ENCODE measurements at places on chromosomes 3 and 15.

DNA sequence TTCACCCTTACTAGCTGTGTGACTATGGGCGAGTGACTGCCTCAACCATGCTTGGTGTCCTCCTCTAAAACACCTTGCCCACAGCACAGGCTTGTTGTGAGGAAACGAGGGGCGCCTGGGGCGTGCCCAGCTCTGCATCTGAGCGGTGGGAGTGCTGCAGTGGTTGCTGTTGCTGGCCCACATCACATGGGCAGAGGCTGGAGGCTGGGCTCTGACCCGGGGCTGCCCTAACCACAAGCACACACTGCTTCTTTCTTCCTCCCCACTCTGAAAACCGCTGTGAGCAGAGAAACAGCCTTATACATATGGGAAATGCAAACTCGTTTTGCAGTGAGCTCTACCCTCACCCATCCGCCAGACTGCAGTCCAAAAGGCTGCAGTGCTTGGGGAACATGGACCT, 74.8 kb upstream of the RPL32 start:
- H3K4me1 ChIP-seq, result no peaks in the 10 kb centered on the region
- H3K36me3 ChIP-seq, result peaks cover 30% of the 10 kb centered on the region
- H3K4me3 ChIP-seq, result no peak overlapping the region

GRCh38 chr15:71312731-71313460, 197.6 kb downstream of the THSD4 start:
- H3K36me3 ChIP-seq, result peaks cover 14% of the 10 kb centered on the region
- DNase-seq, result no peak
- no peak overlapping the region for H3K27ac ChIP-seq
- no peak overlapping the region for H3K4me3 ChIP-seq
- peaks cover 3% of the 10 kb centered on the region for H3K27me3 ChIP-seq

DNA sequence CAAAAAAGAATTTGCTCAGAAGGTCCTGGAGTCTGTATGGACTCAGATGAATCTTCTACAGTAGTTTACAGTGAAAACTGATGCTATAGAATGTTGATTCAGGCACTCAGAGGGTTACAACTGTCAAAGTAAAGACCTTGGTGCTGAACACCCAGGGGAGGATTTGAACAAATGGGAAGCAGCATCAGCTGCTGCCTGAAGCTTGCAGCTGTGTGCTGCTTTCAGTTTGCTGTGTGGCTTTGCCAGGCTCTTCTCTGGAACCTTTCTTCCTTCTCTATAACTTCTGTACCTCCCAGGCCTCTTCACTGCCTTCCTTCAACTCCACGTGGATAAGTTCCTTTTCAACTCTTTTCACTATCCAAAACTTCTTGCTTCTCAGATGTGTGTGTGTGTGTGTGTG, 214.2 kb downstream of the GRM7 start:
- no peak for DNase-seq
- H3K4me3 ChIP-seq, result no peak overlapping the region
- H3K27ac ChIP-seq, result no peak overlapping the region

DNA sequence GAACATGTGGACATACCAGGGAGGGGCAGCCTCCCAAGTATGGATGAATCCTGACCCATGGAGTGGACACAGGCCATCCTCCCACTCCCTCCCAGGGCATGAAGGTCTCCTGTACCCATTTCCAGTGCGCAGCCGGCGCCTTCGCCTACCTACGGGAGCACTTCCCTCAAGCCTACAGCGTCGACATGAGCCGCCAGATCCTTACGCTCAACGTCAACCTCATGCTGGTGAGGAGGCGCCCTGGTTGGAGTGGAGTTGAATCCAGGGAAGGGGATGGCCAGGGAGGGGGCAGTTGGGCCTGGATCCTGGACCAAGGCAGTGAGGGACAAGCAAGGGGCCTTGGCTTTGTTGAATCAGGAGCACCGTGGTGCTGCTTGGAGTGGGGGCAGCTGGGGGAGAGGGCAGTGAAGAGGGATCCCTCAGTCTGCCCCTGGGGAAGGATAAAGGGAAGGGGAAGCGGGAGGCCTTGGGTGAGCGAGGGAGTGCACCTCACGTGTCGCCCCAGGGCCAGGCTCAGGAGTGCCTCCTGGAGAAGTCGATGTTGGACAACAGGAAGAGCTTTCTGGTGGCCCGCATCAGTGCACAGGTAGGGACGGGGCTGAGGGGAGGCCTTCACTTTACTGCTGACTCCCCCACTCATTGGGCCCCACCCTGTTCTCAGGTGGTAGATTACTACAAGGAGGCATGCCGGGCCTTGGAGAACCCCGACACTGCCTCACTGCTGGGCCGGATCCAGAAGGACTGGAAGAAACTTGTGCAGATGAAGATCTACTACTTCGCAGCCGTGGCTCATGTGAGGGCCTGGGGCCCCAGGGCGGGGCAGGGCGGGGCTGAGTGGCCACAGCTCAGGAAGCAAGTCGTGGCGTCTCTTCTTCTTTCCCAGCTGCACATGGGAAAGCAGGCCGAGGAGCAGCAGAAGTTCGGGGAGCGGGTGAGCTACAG, 25.3 kb downstream of the PTPN23 start:
- H3K27me3 ChIP-seq, result no peaks in the 10 kb centered on the region
- no peak overlapping the region for H3K27ac ChIP-seq
- H3K4me1 ChIP-seq, result no peaks in the 10 kb centered on the region
- H3K4me3 ChIP-seq, result no peak overlapping the region
- peaks cover 12% of the 10 kb centered on the region for H3K36me3 ChIP-seq
- DNase-seq, result no peak

- H3K4me3 ChIP-seq, result no peak overlapping the region
- peaks cover 4% of the 10 kb centered on the region for H3K27me3 ChIP-seq
- H3K4me1 ChIP-seq, result peaks cover 17% of the 10 kb centered on the region
- no peak for DNase-seq
These were observed 317.6 kb upstream of the CTDSPL start for GRCh38 chr3:37544105-37544504.

GRCh38 chr15:84924077-84924731, 39.7 kb downstream of the SLC28A1 start:
- DNase-seq, result no peak
- H3K4me3 ChIP-seq, result no peak overlapping the region
- no peaks in the 10 kb centered on the region for H3K27me3 ChIP-seq
- H3K27ac ChIP-seq, result no peak overlapping the region
- no peaks in the 10 kb centered on the region for H3K36me3 ChIP-seq
- peaks cover 56% of the 10 kb centered on the region for H3K4me1 ChIP-seq

DNA sequence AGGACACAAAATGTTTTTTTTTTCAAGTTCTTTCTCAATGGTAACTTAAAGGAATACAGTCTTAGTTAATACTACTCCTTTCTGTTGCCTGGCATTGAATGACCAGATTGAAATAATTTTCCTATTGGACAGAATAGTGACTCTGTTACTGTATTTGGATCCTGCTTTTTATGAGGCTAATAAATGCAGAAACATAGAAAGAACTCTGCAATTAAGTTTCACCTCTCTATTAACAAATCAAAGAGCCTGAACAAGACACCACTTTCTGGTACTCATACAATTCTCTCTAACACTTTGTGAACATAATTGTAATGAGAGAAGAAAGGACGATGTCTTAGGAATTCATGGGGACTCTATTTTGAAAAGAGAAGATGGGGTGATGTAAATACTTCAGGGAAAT, 308.4 kb upstream of the ROBO2 start:
- H3K27me3 ChIP-seq, result no peaks in the 10 kb centered on the region
- H3K4me3 ChIP-seq, result no peak overlapping the region
- DNase-seq, result no peak

Measured in nephron progenitor cell (in vitro differentiated cells).